Activated CD4-positive, alpha-beta T cell treated with anti-CD3 and anti-CD28 coated beads, Interleukin-2, Interleukin-6, amounts not matched to agents 100 ng/mL and 50 ng/mL, durations not matched to agents 16 hours and 8 hours (primary cell): ENCODE measurements at places on chromosomes 2 and 18.

DNA sequence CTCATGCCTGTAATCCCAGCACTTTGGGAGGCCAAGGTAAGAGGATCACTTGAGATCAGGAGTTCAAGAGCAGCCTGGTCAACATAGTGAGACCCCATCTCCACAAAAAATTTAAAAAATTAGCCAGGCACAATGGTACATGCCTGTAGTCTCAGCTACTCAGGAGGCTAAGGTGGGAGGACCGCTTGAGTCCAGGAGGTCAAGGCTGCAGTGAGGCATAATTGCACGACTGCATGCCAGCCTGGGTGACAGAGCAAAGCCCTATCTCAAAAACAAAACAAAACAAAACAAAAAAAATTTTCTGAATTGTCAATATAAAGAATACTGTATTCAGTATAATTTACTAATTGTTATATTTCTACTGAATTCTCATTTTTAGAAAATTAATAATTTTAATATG is 20.9 kb upstream of the NEDD4L start:
- DNase-seq = no peak

GRCh38 chr2:240255811-240256703 is 115.6 kb upstream of the OTOS start:
- DNase-seq = no peak

DNA sequence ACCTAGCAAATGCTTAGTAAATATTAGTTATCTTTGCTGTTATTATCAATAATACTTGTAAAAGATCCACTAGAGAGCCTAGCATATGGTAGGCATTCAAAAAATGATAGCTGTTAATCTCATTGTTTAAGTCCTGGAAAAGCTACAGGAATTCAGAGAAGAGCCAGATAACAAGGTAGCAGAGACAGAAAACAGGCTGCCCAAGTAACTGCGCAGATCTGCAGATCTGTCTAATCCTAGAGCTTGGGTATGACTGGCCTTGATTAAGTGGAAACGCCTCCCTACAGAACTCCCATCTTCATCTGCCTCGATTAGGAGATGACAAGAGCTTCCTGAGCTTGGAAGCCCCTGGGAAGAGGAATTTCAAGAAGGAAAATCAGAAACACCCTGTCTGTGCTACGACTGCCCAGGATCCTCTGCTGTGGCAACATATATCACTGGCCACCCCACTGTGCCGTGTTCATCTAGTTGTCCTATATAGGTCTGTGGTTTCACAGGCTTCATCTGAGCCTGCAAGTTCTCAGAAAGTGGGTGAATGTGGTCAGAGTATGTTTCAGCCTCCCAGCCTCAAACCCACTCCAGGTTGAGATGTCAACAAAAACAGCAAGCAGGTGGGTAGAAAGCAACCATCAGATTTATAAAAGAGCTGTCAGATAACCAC is 151.5 kb upstream of the PKDCC start:
- peak; percentile 58 for DNase-seq

GRCh38 chr2:207770602-207771404 is 1.1 kb upstream of the FZD5 start:
- DNase-seq = no peak

- peak; percentile 42 for DNase-seq
Observed at GRCh38 chr2:230155359-230155758, 64.4 kb downstream of the SP110 start.

- peak; percentile 7 for DNase-seq
Observed at GRCh38 chr2:63488118-63488713, 100.1 kb downstream of the WDPCP start.

GRCh38 chr2:163200741-163201140 is 362.2 kb upstream of the KCNH7 start:
- DNase-seq = no peak

GRCh38 chr18:36440614-36441013 is 143.1 kb downstream of the FHOD3 start:
- no peak for DNase-seq

DNA sequence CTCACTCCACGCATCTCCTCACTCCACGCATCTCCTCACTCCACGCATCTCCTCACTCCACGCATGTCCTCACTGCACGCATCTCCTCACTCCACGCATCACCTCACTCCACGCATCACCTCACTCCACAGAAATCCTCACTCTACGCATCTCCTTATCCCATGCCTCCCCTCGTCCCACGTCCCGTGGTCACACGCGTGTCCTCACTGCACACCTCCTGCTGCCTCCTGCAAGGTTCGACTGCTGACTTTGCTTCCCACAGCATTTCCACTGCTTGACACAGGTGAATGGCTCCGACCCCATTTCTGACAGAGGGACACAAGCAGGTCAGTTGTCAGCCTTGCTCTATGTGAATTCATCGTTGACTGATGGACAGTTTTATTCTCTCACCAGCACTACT is 103.0 kb downstream of the USP40 start:
- DNase-seq = no peak

- DNase-seq = no peak
Observed at GRCh38 chr2:186882511-186883071, 33.6 kb upstream of the ZSWIM2 start.

- no peak for DNase-seq
Observed at GRCh38 chr2:15582710-15583357, 8.8 kb upstream of the DDX1 start.

DNA sequence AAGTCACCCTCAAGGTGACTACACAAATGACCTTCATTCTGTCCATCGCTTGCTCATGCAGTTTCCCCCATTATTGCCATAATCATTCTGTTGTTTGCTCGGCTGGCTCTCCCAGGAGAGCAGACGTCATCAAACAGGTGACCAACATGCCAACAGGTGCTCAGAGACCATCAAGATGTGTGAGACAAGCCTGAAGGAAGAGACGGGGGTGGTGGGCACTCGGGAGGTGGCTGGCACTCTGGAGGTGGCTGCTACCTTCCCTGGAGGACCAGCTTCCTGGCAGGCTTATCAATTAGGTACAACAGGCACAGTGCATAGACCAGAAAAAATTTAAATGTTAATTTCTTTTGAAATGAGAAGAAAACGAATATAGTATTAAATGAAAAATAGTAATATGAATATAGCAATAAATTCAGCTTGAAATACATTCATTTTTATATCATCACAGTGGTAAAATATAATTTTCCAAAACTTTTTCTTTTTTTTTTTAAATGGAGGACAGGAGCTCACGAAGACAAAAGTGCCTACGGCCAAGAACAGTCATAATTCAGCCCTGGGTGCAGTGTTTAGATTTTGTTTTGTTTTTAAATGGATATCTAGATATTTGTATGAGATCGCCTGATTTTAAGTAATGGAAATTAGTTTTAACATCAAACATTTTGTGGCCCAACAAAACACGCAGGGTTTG is 16.9 kb upstream of the HAAO start:
- no peak for DNase-seq

DNA sequence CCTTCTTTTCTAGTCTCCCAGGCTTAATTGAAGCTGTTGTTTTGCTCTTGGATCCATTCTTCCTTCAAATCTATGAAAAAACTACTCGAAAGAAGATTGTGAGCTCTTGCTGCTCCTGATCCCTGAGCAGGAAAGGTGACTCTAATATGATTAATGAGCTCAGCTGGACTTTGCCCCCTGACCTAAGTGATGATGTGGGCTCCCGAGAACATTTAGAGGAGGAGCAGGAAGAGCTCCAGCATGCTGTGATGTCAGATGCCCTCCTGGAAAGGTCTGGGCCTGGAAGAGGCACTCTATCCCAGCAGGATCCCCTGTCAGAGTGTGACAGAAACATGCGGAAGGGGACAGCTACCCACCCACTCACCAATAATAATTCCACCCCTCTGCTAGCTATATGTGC is 117.9 kb upstream of the PELI1 start:
- no peak for DNase-seq

DNA sequence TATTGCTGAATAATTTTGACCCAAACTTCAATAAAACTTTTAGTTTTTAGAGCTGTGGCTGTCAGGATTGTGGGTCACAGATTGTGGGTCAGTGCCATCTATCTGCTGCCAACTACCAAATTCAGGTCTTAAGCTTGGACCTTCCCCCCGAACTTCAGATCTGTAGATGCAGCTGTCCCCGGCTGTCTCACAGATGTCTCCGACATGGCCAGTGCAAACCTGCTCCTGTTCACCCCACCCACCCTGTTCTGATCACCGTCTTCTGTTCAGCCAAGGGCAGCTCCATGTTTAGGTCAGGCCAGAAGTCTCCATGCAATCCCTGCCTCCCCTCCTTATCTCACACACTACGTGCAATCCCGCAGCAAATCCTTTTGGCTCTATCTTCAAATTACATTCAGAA is 175.0 kb downstream of the PRKCE start:
- DNase-seq = no peak

DNA sequence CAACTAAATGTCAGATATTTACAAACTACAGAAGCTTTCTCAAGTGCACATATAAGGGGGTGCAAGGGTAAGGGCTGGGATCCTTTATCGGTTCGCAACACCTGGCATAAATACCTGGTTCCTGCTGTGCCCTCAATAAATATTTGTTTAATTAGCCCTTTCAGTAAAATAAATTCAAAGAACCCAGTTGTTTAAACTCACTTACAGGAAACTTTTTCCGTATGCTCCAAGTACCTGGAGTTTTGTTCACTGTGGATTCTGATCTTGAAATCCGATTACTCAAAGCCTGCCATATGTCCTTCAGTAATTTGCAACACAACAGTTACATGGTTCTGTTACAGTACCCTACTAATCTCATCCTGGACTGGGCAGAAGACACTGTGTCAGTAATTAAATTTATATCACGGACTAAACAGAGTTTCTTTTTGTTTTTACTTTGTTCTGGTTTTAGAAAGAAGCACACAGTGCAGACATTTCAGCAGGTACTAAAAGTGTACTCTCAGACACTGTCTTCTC is 36.9 kb downstream of the TBC1D8 start:
- no peak for DNase-seq

DNA sequence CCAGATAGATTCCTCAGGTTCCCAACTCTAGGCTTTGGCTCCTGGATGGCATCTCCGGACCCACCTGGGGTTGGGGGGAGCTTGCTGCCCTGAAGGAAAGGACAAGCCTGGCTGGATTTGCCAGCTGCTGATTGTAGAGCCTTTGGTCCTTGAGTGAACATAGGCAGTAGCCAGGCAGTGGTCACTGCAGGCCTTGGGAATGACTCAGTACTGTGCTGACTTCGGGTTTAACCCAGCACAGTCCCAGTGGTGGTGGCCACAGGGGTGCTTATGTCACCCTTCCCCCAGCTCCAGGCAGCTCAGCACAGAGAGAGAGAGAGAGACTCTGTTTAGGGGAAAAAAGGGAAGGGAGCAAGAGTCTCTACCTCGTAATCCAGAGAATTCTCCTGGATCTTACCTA is 27.7 kb upstream of the ACTR2 start:
- no peak for DNase-seq
